ENCODE measurements at places on chromosomes 11 and 22. TPM values are rescaled to one million over a fixed set of nuclear protein-coding genes. Genes with fewer than 3 reads are reported as not detected.

The TOMM22 gene
- total RNA-seq, result 51.6 TPM

The RABL2B gene
- 27.0 TPM for total RNA-seq

The AIFM3 gene
- 5.7 TPM for total RNA-seq

The GRM5 gene
- 0.06 TPM for total RNA-seq

GRCh38 chr11:106925245-106925644 lies 93.0 kb downstream of the GUCY1A2 start:
- no peaks in the 10 kb centered on the region for H3K4me1 ChIP-seq
- H3K27me3 ChIP-seq, result no peaks in the 10 kb centered on the region
- no peak for DNase-seq
- no peak overlapping the region for H3K27ac ChIP-seq
- no peaks in the 10 kb centered on the region for H3K36me3 ChIP-seq

GRCh38 chr11:36465449-36466163 lies 44.5 kb downstream of the TRAF6 start:
- no peaks in the 10 kb centered on the region for H3K27me3 ChIP-seq
- H3K4me3 ChIP-seq, result no peak overlapping the region
- DNase-seq, result no peak
- H3K36me3 ChIP-seq, result peaks cover 7% of the 10 kb centered on the region
- H3K4me1 ChIP-seq, result no peaks in the 10 kb centered on the region
- no peak overlapping the region for H3K27ac ChIP-seq

- H3K27me3 ChIP-seq, result peaks cover 7% of the 10 kb centered on the region
- DNase-seq, result no peak
- no peak overlapping the region for H3K4me3 ChIP-seq
- no peaks in the 10 kb centered on the region for H3K36me3 ChIP-seq
- no peak overlapping the region for H3K27ac ChIP-seq
- H3K4me1 ChIP-seq, result no peaks in the 10 kb centered on the region
These were observed 34.8 kb upstream of the MYOD1 start for GRCh38 chr11:17684550-17684949.

- no peaks in the 10 kb centered on the region for H3K27me3 ChIP-seq
- H3K4me1 ChIP-seq, result peaks cover 27% of the 10 kb centered on the region
- H3K36me3 ChIP-seq, result no peaks in the 10 kb centered on the region
These were observed 70.8 kb downstream of the CDKN1C start for GRCh38 chr11:2814751-2815150.

DNA sequence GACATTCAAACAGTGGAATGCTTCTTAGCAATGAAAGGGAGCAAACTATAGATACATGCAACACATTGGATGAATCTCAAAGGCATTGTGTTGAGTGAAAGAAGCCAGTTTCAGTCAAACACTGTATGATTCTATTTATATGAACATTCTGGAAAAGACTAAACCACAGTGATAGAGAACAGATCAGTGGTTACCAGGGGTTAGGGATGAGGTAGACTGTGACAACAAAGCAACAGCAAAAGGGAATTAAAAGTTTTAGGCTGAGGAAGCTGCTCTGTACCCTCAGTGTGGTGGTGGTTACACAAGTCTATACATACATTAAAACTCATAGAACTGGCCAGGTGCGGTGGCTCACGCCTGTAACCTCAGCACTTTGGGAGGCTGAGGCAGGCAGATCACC lies 23.0 kb downstream of the FDX1 start:
- H3K27ac ChIP-seq, result no peak overlapping the region
- no peak for DNase-seq
- H3K4me3 ChIP-seq, result no peak overlapping the region
- no peaks in the 10 kb centered on the region for H3K27me3 ChIP-seq
- H3K36me3 ChIP-seq, result peaks cover 6% of the 10 kb centered on the region

DNA sequence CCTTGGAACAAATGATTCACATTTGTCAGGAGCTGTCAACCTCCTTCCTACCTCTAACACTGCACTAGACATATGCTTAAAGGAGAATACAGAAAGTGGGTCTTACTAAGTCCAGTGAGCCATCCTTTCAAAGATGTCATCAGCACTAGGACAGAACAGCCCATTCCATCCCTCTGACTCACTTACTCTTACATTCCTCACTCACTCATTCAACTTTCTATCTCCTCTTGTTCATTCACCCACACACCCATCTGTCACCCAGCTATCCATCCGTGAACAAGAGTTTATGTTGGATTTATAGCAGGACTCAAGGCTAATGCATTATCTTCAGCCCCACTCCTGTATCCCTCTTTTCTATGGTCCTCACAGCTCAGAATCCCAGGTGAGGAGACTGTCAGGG lies 9.1 kb downstream of the INSC start:
- H3K27me3 ChIP-seq, result no peaks in the 10 kb centered on the region
- no peak overlapping the region for H3K4me3 ChIP-seq
- H3K36me3 ChIP-seq, result no peaks in the 10 kb centered on the region
- no peak for DNase-seq
- H3K27ac ChIP-seq, result no peak overlapping the region

- H3K4me1 ChIP-seq, result peaks cover 11% of the 10 kb centered on the region
- H3K4me3 ChIP-seq, result peak overlapping the region; percentile 57
- no peaks in the 10 kb centered on the region for H3K36me3 ChIP-seq
- DNase-seq, result peak; percentile 82
- H3K27me3 ChIP-seq, result no peaks in the 10 kb centered on the region
These were observed 760 bp downstream of the ZNRF3 start for GRCh38 chr22:28883917-28884746.

GRCh38 chr11:14308897-14309387 lies 50.0 kb downstream of the RRAS2 start:
- H3K4me1 ChIP-seq, result peaks cover 25% of the 10 kb centered on the region
- no peak overlapping the region for H3K27ac ChIP-seq
- no peaks in the 10 kb centered on the region for H3K36me3 ChIP-seq
- H3K27me3 ChIP-seq, result no peaks in the 10 kb centered on the region
- DNase-seq, result no peak
